ENCODE measurements at places on chromosomes 3 and 15. TPM values are rescaled to one million over a fixed set of nuclear protein-coding genes. Genes with fewer than 3 reads are reported as not detected.

The SETD5 gene
- total RNA-seq: 145 TPM

The SEMA3G gene
- 22.6 TPM for total RNA-seq

- DNase-seq: peak; percentile 4
Measured at GRCh38 chr3:147008886-147009285, 397.5 kb downstream of the ZIC4 start.

- no peak for DNase-seq
Measured at GRCh38 chr3:16741103-16741758, 136.0 kb upstream of the DAZL start.

- no peak for DNase-seq
Measured at GRCh38 chr3:172156586-172156955, 117.2 kb downstream of the FNDC3B start.

DNA sequence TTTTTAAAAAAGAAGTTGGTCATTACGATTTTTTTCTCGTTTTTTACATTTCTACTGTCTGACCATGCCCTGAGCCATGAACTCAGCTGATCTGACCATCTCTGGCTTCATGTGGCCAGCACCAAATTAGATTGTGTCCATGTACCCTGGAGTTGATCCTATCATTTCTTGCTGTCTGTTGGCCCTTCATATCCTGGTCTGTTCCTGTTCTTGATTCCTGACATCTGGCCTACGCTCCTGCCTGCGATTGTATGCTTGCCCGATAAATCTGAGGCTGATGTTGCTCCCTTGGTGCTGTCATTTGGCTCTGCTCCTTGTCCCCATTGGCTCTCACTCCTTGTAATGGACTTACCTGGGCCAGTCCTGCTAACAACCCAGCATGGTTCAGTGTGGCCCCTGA is 89.8 kb upstream of the IGSF10 start:
- DNase-seq: no peak

The FILIP1L gene
- total RNA-seq: 29.2 TPM

- DNase-seq: no peak
Measured at GRCh38 chr3:111810909-111811308, 48.2 kb upstream of the PHLDB2 start.

DNA sequence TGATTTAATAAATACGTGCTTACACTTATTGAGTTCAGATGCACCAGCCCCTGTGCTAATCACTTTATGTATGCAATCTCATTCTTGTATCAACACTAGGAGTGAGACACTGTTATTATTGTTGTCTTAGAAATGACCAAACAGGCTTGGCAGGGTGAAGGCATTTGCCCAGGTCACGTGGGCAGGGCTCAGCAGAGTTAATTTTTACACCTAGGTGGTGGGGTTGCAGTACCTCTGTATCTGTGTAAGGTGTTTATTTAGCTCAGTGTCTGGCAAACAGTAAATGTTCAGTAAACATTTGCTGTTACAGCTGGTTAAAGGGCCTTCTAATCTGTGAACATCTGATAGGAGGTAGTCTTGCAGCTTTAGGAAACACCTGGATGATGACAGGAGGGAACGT is 200.0 kb downstream of the CACNA2D3 start:
- no peak for DNase-seq

The MUSTN1 gene
- 2.2 TPM for total RNA-seq

The SACM1L gene
- total RNA-seq: 35.4 TPM

The NME9 gene
- total RNA-seq: not detected

The SAMD7 gene
- not detected for total RNA-seq

DNA sequence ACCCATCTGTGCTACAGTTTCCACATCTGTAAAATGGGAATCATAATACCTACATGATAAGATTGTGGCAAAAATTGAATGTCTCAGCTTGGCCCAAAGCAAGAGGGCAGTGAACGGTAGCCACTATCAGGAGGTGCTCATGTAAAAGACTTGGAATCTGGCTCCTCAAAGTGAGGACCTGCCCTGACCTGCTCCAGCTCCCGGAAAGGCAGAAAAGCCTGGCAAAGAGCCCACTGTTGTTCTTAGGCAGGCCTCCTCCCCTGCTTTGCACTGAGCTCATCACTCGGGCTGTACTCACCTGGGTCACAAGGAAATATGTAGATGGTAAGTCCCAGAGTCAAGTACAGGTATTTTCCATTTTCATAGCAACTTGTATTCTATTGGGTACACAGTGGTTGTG is 250.7 kb upstream of the TBL1XR1 start:
- no peak for DNase-seq

The POPDC2 gene
- not detected for total RNA-seq

- DNase-seq: no peak
Measured at GRCh38 chr3:178397202-178397601, 139.0 kb upstream of the KCNMB2 start.

DNA sequence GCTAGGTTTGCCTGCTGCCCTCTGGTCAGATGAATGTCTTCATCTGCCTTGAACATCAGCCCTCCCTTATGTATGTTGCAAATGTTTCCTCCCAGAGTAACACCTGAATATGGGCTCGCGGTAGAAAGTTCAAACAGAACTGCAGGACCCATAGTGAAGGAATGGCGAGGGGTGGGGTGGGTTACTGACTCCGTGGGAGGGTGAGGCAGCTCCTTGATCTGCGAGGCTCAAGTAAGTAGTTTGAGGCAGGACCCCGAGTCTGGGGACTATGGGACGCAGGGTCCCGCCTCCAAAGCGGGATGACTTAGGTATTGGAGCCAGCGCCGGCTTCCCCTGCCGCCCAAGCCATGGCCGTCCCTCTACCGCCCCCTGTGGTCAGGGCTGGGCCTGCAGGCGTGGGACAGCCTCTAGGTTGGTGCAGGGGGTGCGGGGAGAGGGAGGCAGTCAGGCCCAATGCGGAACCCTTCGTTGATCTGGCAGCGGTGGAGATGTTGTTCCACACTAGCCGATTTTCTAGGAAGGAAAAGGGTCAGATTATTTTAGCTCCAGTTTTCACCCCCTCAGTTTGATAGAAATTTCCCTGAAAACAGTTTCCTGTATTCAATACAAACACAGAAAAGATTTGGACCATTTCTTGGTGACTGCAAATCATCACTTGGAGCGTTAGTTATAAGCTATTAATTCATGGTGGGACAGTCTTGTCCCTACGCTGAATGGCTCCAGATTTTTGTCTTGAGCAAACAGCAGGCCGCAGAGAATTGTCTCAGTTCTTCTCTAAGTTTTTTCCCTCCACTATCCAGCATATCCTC is 72.3 kb downstream of the CORO2B start:
- DNase-seq: peak; percentile 45

The PLCH1 gene
- not detected for total RNA-seq

The AP3B2 gene
- total RNA-seq: not detected

- DNase-seq: no peak
Measured at GRCh38 chr15:47640079-47640478, 77.2 kb upstream of the SEMA6D start.

The TGM5 gene
- not detected for total RNA-seq

DNA sequence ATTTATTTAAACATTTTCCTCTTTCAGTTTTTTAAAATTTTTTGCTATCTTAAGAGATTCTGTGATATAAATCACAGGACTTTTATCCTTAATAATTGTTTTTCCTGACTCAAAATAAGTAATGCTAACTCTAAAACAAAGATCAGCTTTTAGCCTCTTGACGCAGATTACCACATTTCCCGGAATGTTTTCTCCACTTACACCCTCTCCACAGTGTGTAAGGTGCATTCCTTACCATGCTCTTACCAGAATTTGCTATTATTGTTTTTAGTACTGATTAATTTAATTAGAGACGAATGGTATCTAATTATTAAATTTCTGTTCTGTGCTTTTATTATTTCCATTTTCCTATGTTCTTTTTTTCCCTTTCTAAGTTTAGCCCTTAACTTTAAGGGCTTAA is 34.8 kb downstream of the GUCA1C start:
- no peak for DNase-seq

- no peak for DNase-seq
Measured at GRCh38 chr15:37105889-37106288, 5.5 kb upstream of the MEIS2 start.

The RLBP1 gene
- total RNA-seq: not detected

The ROPN1B gene
- total RNA-seq: not detected

The MAPKBP1 gene
- total RNA-seq: 49.1 TPM

DNA sequence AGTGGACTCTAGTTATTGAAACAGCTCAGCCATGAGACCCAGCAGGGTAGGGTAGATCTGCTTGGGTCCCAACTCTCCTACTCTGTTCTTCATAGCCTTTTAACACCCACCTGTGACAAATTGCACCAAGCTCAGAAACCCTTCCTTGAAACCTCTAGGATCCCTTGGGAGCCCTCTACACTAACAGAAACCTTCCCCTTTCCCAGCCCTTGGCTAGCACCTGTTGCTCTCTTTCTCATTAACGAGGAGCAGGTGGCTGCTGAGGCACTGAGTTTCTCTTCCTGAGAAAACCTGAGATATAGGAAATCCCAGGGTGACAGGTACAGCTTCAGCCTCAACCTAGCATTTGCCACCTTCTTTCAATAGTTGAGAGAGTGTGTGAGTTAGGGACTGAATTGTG is 88.3 kb upstream of the CLSTN2 start:
- DNase-seq: no peak

GRCh38 chr3:184662187-184662586 is 49.7 kb downstream of the MAGEF1 start:
- no peak for DNase-seq

The CASR gene
- not detected for total RNA-seq

GRCh38 chr15:66780172-66780972 is 78.3 kb downstream of the SMAD6 start:
- no peak for DNase-seq

The PTPRG gene
- total RNA-seq: 37.5 TPM

The GOLGA6B gene
- total RNA-seq: not detected

DNA sequence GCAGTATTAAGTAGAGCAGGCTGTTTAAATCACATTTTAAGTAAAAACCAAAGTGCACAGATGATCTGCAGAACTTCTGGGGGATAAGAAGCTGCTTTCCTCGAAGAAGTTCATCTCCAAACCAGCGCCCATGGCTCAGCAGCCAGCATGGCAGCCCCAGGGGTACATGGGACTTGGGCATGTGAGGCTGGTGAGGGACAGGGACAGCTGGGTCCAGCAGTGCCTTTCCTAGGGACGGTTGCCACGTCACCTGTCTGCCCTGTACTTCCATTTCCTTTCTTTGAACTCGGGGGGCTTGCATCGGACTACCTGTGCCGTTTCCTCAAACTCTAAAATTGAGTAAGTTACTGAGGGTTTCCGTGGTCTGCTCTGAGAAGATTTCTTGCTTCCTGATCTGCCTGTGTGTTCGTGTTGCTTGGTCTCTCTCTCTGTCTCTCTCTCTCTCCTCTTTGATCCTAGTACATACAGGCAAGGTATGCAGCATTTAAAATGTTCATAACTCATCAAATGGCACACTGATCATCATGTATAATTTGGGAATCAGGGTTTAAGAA is 67.6 kb downstream of the IGF1R start:
- DNase-seq: no peak

DNA sequence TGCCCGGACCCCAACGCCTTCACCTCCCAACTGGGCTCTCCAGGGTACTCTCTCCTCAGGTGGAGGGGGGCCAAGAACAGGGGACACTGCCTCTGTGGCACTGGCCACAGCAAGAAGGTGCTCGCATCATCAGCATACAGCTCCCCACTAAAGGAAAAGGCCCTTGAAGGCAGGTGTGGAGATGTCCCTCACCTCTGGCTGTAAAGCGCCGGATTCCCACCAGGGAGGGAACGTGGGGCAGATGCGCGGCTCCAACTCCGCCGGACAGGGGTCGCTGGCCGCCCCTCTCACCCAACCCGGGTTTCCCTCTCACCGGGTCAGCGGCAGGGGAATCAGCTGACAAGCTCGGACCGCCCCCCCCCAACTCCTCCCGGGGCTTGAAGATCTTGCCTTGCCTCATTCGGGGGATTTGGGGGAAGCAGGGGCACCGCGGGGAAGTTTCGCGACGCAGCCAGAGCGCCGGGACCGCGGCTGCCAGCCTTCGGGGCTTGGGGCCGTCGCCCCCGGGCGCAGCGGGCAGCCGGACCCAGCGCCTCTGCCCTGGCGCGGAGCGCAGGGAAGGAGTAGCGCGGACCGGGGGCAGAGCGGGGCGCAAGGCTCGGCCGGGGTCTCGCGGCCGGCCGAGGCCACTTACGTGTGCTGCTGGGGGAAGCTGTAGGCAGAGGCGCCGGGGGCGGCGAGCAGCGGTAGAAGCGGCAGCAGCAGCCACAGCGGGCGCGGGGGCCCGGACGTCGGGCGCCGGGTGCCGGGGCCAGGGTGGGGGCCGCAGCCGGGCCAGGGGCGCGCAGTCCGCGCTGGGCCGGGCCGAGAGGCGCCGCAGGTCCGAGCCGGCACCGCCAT is 630 bp downstream of the CACNA2D2 start:
- DNase-seq: no peak

- DNase-seq: no peak
Measured at GRCh38 chr15:67070892-67071664, 5.7 kb downstream of the SMAD3 start.

- no peak for DNase-seq
Measured at GRCh38 chr3:115402651-115403050, 220.7 kb upstream of the GAP43 start.

DNA sequence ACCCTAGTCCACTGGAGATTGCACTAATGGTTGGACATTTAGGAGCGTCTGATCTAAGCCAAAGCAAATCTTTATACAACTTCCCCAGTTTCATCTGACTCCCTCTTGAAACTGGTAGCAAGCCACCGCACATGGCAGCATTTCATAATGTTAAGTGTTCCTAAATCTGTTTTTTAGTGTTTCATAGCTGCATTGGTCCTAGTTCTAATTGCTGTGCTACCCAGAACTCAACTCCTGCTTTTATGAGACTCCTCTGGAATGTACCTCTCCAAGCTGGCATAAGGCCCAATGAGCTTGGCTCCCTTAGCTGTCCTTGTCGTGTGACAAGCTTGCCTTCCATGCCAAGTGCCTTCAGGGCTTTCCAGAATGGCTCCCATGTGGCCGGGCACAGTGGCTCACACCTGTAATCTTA is 65.3 kb upstream of the FLNB start:
- no peak for DNase-seq

GRCh38 chr15:88246081-88246480 is 10.5 kb downstream of the NTRK3 start:
- DNase-seq: no peak

- peak; percentile 80 for DNase-seq
Measured at GRCh38 chr3:159252772-159253384, 451.0 kb downstream of the MFSD1 start.

The NR1I2 gene
- total RNA-seq: not detected

- peak; percentile 79 for DNase-seq
Measured at GRCh38 chr3:11718637-11719405, 75.1 kb upstream of the VGLL4 start.

- no peak for DNase-seq
Measured at GRCh38 chr15:57425842-57426241, 49.5 kb downstream of the CGNL1 start.

The TLR9 gene
- not detected for total RNA-seq
